ENCODE measurements at places on chromosomes 4 and X. TPM values are rescaled to one million over a fixed set of nuclear protein-coding genes. Genes with fewer than 3 reads are reported as not detected.
A peak's percentile ranks its signal among the peaks of the same experiment; 100 is the strongest.

MND1 gene
- 2.2 TPM for total RNA-seq

CYLC1 gene
- not detected for total RNA-seq

SAGE1 gene
- not detected for total RNA-seq

TLR3 gene
- total RNA-seq: 7.9 TPM

DNA sequence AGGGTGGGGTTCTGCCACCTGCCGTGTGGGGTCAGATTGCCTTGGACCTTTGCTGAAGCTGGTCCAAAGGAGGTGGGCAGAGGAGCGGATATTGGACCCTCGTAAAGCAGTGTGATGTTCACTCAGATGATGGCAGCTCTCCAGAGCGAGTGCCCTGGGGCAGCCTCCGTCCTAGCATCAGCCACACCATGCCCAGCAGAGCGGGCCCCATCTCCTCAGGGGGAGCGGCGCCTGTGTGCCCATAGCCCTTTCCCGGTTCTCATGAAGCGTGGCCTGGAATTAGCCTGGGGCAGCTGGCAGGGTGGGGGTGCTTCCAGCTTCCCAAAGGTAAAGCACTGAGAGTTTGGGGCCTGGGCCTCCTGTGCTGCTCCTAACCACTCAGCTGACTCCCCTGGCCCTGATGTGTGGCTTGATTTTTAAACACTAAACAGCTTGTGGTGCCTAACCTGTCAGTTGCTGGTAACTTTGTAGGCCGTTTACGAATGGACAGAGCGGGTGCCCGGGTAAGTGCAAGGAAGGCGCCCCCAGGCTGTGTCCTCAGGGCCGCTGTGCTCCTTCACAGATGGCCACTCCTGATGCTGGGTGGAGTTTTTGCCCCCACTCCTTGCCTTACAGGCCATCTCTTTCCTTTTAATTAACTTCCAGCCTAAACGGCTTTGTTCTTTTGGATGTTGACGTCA is 36.0 kb downstream of the NOP14 start:
- DNase-seq: peak; percentile 73

DNA sequence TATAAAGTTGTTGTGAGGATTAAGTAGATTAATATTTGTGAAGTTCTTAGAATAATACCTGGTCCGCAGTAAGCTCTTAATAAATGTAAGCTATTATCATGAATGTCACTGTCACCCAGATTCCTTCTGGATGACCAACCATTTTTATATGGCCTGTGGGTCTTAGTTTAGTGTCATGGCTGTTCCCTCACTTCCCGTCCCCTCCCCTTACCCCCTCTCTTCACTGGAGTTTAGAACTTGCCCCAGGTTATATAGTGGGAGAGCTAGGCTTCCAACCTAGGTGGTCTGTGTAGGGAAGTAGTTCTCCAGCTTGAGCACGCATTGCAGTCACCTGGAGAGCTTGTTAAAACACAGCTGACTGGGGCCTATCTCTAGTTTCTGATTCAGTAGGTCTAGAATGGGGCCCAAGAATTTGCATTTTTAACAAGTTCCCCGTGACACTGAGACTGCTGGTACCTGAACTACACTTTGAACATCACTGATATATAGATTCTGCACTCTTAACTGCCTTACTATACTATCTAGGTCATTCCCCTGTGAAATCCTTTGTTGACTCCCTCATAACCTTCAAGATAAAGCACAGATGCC is 66.9 kb upstream of the PLAC1 start:
- no peak for DNase-seq

DNA sequence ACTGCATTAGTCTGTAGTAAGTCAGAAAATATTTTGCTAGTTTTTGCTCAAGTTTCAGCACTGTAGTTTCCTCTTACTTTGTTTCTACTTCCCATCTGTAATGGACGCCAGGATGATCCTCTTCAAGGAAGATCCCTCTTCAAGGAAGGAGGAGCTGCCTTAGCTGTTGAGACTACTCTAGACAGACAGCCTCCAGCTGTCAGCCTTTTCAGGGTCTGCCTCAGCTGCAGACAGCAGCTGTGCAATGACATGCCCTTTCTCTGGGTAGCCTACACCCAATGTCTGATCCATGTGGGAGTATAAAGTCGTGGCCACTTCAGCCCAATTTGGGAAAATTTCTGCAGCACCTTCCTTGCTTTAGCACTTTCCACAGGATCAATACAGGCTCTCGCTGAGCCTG is 281.0 kb upstream of the MAOA start:
- no peak for DNase-seq

DNA sequence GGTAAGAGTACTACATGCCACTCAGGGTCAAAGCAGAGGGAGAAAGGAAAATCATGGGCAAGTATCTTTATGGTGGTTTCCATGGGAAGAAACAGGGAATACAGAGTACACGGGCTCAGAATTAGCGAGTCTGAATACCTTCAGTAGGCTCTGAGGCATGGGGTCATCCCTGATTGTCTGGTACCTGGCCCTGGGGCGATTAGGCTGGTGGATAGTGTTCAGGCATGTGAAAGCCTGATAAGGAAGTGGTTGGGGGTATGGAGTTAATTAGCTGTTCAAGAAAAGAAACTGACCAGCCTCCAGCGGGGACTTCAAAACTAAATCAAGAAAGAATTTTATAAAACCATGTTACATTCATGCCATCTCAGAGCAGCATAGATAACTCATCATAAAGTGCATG is 518.8 kb downstream of the RAB28 start:
- no peak for DNase-seq

DNA sequence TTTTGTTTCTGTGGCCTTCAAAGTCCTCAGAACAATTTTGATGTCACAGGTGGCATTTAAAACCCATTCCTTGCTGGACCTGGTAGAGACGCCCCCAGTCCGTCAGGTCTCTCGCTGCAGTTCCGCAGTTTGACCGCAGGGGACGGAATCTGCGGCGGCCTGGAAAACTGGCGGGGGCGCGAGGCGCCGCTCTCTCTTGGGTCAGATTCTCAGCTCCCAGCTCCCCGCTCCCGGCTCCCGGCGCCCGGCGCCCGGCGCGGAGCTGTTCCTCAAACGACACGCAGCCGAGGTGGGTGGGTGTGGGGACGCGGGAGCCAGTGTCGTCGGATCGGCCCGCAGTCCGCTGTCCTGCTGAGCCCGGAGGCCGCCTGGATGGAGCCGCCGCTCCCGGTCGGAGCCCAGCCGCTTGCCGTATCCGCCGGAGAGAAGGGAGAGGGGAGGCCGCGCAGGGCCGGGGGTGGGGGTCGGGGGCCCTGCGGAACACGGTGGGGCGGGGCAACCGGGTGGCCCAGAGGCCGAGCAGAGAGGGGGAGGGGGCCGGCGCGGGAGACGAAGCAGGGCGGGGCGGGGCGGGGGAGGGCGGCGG is at the start of gene OCRL:
TSS of gene OCRL (plus strand) at position 192 of the 586 bp plus-strand sequence. CDS start at position 373, 181 bp downstream.
- DNase-seq: peak; percentile 94

- no peak for DNase-seq
These were observed 333.5 kb downstream of the TENM3 start for GRCh38 chr4:182576601-182577289.

- DNase-seq: no peak
These were observed 156.2 kb upstream of the PPP1R2C start for GRCh38 chrX:42934020-42934726.

DNA sequence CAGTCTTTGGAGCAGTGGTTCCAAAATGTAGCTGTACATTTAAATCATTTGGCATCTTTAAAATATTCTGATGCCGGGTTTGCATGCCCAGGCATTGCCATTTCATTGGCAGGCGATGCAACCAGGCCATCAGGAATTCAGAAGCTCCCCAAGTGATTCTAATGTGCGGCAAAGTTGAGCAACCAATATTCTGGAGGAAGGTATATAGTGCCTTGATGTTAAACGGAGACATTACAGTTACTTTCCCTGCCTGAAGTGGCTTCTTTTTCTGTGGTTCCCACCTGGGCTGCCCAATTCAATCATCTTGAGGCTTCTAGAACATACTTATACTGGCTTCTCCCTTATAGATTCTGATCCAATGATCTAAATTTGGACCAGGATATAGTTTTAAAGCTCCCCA is 68.7 kb upstream of the PGM2 start:
- no peak for DNase-seq

GRCh38 chrX:130916636-130917422 is 13.8 kb upstream of the ENOX2 start:
- DNase-seq: no peak

GRCh38 chr4:102447413-102447812 is 53.7 kb upstream of the NFKB1 start:
- DNase-seq: no peak

GRCh38 chrX:24662352-24662751 is 15.2 kb upstream of the PCYT1B start:
- no peak for DNase-seq

Measured in chondrocyte (in vitro differentiated cells).